ENCODE measurements at places on chromosomes 7 and 10.

DNA sequence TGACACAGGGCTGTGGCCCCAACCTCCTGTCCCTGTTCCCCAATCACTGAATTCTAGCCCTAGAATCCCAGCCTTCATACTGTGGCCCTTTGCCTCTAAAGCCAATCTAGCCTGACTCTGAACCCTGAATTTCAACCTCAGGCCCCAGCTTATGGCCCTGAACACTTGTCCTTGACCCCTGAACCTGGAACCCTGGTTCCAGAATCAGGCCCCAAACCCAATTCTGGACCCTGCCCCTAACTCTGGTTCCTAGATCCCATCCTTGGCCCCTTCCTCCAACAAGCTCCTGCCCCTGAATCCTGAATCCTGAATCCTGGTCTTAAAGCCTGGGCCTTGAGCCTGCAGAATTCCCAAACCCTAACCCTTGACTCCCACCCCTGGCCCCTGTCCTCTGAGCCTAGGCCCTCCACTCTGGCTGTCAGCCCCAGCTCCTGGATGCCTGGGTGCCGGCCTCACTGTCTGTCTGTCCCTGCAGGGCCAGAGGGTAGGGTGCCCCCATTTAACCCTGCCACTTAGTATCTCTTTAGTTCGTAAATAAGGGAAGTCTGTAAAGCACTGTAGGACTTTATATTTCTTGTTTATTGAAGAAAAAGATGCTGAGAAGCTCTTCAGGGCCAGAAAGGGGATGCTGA, 1.3 kb downstream of the INPP5A start:
- no peak for DNase-seq

- no peak for DNase-seq
Measured at GRCh38 chr7:129277629-129278028, 52.8 kb downstream of the AHCYL2 start.

DNA sequence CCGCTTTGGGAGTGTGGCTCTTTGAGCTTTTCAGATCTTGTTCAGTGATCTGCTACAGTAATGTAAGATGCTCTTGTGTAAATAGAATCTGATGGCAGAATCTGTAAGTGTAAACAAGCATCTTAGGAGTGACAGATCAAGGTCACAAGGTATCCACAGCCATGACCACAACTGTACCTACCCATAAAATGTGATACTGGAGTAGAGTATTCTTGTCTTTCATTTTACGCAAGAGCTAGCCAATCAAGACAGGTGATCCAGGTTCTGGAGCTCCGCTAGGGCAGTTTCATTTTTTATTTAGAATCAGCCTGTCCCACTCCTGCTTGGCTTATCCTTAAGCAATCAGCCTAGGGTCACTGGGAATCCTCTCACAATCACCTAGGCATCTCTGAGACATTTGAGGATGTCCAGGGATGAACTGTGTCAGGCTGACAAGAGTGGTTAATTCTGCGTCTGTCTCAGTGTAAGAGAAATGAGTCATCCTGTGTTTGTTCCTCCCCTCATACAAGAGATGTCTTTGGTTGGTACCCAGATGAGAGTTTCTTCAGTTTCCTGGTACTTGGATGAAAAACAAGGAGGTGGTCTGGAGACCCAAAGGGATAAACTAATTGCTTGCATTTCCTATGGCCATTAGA, 13.6 kb downstream of the ZNF138 start:
- no peak for DNase-seq

DNA sequence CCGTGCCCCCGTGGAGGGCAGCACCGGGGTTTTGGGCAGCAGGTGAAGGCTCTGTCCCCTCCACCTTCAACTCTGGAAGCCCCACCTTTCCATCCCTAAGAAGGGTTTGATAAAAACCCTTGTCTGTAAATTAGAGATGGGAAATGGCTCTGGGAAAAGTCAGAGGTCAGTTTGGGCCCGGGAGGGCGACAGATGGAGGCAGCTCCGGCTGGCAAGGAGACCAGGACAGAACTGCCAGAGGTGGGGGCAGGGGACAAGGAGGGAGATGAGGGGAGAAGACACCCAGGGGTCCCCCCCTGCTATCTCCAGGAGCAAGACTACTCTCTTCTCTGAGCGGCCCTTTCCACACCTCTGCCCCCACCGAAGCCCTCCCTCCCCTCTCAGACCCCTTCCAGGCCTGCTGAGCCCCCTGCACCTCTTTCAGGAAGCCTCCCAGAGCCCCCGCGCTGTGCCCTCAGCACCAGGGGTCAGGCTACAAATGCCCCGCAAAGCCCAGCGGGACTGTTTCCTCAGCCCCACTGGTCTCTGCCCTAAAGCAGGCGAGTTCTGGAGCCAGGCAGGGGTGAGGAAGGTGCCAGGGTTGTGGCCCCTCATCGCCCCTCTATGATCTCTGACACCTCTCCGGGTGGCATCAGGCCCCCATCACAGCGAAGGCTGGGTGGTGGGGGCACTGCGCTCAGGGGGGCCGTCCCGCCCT, 980 bp upstream of the SH2B2 start:
- DNase-seq, result no peak

DNA sequence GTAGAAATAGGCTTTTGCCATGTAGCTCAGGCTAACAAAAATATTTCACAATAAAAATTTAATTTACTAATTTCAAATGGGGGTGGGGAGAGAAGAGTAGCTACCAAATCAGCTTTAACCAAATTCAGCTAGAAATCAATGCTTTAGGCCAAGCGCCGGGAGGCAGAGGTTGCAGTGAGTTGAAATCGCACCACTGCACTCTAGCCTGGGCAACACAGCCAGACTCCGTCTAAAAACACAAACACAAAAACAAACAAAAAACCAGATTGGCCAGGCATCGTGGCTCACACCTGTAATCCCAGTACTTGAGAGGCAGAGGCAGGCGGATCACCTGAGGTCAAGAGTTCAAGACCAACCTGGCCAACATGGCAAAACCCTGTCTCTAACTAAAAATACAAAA, 9.4 kb downstream of the UBE2H start:
- DNase-seq, result no peak

DNA sequence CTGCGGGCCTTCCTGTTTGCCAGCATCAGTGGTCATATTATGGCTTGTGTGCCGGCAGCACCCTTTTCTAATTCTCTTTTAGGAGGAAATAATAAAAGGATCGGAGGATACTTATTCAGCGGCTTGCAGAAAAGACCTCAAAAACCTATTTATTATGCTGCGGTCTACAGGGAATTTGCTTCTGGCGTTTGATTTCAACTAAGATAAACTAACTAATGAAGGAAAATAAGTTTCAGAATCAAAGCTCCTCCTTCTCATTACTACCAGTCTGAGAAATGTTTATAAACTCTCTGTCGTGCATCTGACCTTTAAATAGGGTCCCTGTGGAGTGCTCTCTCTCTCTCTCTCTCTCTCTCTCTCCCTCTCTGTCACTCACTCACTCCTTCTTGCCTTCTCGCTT, 335.0 kb upstream of the GLI3 start:
- DNase-seq, result no peak

GRCh38 chr10:129718548-129719414, 245.3 kb downstream of the EBF3 start:
- no peak for DNase-seq

GRCh38 chr7:41573862-41574261, 129.0 kb downstream of the INHBA start:
- no peak for DNase-seq

- DNase-seq, result peak; percentile 60
Measured at GRCh38 chr10:76874176-76874575, 763.4 kb downstream of the KCNMA1 start.

DNA sequence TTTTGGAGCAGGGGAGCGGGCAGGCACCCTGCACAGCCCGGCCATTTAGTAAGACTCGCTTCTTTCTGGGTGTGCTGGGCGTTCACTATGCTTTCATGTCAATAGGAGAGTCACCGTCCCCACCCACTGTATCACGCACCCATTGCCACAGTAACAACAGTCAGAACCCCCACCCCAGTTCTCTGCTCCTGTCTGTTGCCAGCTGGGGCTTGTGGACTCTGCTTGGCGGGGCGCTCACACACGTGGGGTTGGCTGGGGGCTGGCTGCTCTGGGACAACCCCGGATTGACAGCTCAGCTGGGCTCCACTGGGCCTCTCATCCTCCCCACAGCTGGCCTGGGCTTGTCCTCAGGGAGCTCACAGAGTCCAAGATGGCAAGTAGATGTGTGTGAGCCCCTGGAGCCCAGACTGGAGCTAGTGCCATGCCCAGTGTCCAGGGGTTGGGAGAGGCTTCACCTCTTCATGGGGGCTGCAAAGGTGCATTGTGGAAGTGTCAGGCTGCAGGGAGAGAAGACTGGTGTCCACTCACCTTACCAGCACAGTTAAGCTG, 59.6 kb downstream of the GLRX3 start:
- no peak for DNase-seq

DNA sequence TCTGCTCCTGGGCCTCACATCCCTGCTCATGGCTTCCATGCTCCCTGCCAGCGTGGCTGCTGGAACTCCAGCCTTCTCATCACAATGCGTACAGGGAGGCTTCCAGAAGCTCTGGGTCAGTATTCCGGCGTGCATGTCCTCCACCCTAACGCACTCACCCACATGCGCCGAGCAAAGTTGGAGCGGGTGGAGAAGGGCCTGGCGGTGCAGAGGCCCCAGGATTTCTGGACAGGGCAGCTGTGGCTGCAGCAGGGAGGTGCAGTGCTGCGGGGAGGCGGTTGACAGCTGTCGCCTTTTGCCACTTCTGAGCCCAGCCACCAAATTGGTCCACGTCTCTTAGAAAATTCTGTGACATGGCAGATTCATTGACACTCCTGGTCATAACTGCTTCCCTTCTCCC, 33.6 kb upstream of the FAM20C start:
- no peak for DNase-seq

DNA sequence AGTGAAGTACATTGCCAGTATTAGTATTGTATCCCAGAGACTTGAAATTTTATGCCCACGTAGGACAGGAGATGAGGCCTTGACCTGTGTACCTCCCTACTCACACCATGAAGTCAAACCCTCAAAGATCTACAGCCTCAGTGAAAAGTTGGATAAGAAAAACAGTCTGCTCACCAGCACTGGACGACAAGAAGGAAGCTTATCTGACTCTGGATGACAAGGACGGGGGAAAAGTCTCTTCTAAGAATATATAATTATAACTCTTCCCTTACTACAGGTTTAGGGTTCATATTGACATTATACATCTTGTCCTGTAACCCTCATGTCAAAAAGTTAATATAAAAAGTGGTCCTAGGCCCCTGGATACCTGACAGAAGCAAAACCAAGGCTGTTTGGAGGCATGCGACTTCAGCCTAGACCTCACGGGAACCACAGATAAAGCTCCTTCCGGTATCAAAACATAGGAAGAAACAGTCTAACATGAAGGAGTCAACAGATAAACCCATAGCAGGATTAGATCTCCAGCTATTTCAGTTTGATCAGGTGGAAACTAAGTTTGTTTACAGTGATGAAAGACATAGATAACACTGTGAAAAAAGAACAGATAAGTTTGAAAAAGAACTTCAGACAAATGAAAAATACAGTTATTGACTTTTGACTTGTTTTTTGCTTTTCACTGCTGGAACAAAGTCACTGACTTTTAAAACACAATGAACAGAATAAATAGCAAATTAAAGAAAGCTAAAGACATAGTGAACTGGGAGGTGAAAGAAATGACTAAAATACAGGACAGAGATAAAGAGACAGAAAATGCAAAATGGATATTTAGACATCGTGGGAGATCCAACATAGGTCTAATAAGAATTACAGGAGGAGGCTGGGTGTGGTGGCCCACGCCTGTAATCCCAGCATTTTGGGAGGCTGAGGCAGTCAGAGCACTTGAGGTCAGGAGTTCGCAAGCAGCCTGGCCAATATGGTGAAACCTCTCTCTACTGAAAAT, 145.9 kb downstream of the PHTF2 start:
- no peak for DNase-seq

- no peak for DNase-seq
Measured at GRCh38 chr7:105112440-105113418, 98.7 kb downstream of the KMT2E start.

DNA sequence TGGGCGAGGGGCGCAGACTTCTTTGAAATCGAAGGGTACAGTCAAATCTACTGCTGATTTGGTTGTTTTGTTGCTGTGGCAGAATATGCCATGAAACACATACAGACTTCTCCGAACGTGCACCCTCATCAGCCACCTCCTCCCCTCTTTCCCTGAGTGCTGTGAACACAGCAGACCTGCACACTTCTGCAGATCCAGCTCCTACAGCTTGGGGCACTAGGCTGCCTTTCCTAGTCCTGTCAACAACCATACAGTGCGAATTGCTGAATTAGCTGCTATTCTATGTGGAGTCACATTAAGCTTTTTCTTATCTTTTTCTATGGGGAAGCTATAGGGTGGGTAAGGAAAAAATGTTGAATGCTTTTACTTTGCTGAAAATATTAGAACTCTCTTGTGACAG, 57.5 kb downstream of the COL17A1 start:
- peak; percentile 12 for DNase-seq

DNA sequence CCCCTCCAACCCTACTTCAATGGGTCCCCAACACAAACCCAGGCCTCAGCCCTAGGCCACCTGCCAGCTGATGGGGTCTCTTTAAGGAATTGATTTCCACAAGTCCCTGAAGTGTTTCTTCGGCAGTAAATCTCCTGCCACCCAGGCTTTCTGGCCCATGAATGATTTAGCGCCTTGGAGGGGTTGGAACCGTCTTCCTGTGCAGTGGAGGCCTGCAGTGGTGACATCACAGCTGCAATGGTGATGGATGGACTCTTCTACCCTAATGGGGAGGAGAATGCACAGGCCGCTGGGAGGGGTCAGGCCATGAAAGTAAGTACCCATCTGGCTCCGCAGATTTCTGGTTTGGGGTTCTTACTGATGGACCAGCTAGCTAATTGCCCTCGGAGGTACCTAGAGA, 163.8 kb downstream of the UBE2H start:
- DNase-seq, result no peak

- peak; percentile 49 for DNase-seq
Measured at GRCh38 chr10:114821915-114822443, 399 bp downstream of the FHIP2A start.

- no peak for DNase-seq
Measured at GRCh38 chr7:106918991-106919390, 53.9 kb downstream of the PIK3CG start.

DNA sequence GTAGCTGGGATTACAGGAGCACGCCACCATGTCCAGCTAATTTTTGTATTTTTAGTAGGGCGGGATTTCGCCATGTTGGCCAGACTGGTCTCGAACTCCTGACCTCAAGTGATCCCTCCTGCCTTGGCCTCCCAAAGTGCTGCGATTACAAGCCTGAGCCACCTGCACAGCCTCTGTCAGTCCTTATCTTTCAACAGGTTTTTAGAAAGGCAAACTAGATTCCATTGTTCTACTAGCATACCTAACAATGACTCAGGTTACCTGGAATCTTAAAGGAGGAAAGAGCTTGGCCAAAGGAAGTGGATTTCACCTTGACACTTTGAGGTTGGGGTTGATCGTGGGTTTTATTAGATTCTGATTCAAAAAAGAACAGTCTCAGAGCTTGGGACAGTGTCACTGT, 3.2 kb downstream of the ABCC2 start:
- DNase-seq, result no peak

- DNase-seq, result no peak
Measured at GRCh38 chr7:51000956-51001355, 218.3 kb upstream of the GRB10 start.
